ENCODE measurements at places on chromosomes 7 and 10. TPM values are rescaled to one million over a fixed set of nuclear protein-coding genes. Genes with fewer than 3 reads are reported as not detected.

OR2A7 gene
- 1.4 TPM for total RNA-seq

- DNase-seq: no peak
- H3K4me3 ChIP-seq: no peak overlapping the region
- no peak overlapping the region for H3K27ac ChIP-seq
- H3K36me3 ChIP-seq: no peaks in the 10 kb centered on the region
- peaks cover 14% of the 10 kb centered on the region for H3K27me3 ChIP-seq
Measured at GRCh38 chr7:156479596-156479995, 161.0 kb upstream of the RNF32 start.

DNA sequence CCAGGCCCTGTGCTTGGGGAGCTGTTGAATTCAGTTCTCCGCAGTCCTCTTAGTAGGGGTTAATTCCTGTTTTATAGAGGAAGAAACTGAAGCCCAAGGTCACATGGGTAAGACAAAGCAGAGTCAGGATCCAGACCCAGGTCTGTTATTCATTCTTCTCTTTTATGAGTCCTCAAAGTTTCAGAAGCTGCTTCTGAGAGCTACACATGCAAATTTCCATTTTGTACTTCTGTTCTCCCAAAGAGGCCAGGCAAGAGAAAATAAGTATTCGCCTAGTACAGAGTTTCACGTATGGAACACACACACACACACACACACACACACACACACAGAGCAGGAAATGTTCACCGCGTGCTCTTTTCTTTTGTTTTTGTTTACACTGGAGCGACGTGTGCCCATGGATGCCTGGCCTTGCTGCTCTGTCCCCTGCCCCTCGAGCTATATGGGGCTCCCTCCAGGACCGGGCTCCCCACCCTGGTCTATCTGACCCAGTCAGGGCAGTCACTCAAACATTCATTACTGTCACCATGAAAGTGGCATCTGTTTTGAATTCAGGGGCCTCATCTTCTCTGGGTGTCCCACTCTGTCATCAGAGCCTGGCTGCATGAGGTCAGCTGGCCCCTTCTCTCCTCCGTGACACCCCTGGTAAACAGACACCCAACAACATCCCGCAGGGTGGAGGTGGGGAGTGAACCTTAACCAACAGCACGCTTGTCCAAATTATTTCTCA lies 84.4 kb downstream of the TNS3 start:
- H3K4me1 ChIP-seq: peaks cover 6% of the 10 kb centered on the region
- peaks cover 13% of the 10 kb centered on the region for H3K27me3 ChIP-seq
- DNase-seq: no peak
- H3K27ac ChIP-seq: no peak overlapping the region
- no peak overlapping the region for H3K4me3 ChIP-seq
- no peaks in the 10 kb centered on the region for H3K36me3 ChIP-seq

SPDYE6 gene
- total RNA-seq: not detected

CLDN4 gene
- 0.33 TPM for total RNA-seq

Measured in activated naive CD8-positive, alpha-beta T cell treated with anti-CD3 and anti-CD28 coated beads for 36 hours (primary cell).